Amniotic stem cell (primary cell): ENCODE measurements at places on chromosomes 5 and 9.

DNA sequence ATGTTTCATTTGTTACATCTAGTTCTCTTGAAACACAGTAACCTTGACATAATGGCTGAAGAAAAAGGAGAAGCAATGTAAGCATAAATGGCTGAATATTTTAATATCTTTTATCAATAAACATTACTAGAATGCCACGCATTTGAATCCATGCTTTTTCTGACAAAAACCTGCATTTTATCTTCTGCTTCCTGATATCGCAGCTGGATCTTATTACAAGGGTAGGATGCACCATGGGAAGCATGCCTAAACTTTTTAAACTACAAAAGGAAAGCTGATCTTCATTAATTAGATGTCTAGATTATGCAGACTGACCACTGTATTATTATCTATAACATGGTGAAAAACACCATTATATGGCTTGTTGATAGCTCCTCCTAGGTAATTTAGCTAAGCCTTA, 156.6 kb downstream of the SLF1 start:
- DNase-seq = no peak

- DNase-seq = no peak
Measured at GRCh38 chr5:139513852-139514485, 31.4 kb upstream of the STING1 start.

- DNase-seq = no peak
Measured at GRCh38 chr9:89254773-89255125, 56.2 kb upstream of the CKS2 start.

- no peak for DNase-seq
Measured at GRCh38 chr5:61275841-61276240, 56.2 kb upstream of the ZSWIM6 start.

GRCh38 chr5:98299435-98299834, 474.0 kb upstream of the RGMB start:
- no peak for DNase-seq

DNA sequence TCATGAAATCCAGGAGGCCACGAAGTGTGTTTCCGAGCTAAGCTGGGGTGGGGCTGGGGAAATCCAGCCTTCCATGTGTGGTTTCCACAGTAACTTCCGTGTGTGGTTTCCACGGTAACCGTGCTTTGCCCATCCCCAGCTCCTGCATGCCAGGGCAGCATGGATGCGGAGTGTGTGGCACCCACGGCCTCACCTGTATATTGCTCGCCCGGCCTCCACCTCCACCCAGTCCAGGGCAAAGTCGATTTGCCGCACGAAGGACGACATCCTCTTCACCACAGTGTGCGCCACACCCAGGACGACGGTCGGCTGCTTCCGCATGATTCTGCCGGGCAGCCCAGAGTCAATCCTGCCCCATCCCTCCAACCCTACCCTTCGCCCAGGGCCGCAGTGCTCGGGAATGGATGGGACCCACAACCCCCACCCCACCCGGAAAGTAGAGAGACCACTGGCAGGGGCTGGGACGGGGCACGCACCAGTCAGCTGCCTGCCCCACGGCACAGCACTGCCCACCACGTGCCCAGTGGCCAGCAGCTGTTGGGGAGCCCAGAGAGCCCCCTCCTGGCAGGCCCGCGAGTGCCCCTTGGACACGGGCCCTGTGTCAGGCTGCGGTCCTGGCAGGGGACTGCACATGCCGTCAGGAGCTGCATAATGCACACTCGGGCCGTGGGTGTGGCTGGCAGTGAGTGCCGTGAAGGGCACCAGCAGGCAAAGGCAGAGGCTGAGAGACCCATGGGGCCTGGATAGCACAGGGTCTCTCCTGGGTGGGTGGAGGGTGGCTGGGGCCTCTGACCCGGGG, 39.0 kb upstream of the NSMF start:
- no peak for DNase-seq

- no peak for DNase-seq
Measured at GRCh38 chr9:69279084-69279731, 45.8 kb upstream of the ENTREP1 start.

- DNase-seq = no peak
Measured at GRCh38 chr9:106883626-106884190, 20.7 kb downstream of the ZNF462 start.

- no peak for DNase-seq
Measured at GRCh38 chr5:84260140-84260539, 124.5 kb downstream of the EDIL3 start.

DNA sequence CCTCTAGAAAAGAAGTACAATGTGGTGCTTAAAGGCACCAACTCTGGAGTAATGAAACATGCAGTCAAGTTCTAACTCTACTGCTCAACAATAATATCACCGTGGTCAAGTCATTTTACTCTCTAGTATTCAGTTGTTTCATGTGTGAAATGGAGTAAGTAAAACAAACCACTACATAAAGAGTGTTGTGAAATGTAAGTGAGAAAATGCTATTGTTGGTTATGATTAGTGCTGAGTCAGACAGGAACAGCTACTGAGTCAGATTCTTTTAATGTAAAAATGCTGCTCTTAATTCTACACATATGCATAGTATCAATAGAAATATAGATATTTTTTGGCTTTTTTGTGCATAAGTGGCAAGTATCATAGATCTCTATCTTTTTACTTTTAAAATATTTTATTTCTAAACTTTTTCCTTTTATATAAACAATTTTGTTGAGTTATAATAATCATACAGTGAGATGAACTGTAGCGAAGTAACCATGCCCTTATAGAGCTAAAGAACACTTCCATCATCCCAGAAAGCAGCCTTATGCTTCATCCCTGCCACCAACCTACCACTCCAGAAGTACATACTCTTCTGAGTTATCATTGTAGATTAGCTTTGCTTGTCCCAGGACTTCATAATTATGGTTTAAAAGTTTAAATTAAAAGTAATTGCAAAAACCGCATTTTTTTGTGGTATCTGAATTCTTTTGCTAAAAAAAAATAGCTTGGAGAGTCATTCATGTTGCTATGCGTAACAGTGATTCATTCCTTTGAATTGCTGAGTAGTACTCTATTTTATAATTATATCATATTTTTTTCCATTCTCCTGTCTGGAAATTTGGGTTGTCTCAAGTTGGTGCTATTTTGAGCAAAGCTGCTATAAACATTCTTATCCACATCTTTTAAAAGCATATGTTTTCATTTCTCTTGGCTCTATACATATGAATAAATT, 548.2 kb upstream of the CLINT1 start:
- DNase-seq = peak; percentile 29

- no peak for DNase-seq
Measured at GRCh38 chr9:1919229-1919628, 95.9 kb upstream of the SMARCA2 start.

DNA sequence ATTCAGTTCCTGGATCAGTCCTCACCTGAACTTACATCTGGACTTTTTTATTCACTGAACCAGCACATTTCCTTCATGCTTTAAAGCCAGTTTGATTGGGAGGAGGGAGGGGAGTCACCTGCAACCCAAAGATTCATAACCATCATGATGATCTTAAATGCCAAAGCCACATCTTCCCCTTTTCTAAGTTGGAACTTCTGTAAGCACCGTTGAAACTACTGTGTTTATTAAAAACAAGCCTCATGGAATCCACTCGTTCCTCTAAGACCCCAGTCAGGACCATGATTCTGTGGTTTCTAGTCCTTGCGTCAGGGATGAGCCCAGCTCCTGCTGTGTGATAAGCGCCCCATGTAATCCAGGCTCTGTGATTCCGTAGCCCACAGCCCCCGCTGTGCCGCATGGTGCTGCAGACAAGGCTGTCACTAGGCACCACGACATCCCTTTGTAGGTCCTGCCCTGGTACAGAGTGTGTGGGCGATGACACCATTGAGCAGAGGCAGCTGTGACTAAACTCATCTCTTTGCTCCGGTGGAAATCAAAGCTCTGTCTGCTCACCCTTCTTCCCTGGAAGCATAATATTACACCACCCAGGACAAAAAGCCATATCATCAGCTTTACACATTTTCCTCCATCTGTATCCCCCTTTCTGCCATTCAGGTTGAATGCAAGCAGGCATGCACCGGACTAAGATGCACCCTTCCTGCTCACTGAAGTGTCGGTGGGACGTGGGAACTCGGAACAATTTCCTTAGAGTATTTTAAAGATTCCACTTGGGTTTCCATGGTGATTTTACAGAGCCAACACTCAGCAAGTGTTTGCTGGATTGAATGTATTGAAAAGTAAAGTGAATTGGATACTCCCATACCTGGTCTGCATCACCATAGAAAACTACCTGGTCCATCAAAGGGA, 132.0 kb upstream of the FSTL4 start:
- no peak for DNase-seq

GRCh38 chr5:68114378-68115040, 101.0 kb upstream of the PIK3R1 start:
- peak; percentile 50 for DNase-seq

DNA sequence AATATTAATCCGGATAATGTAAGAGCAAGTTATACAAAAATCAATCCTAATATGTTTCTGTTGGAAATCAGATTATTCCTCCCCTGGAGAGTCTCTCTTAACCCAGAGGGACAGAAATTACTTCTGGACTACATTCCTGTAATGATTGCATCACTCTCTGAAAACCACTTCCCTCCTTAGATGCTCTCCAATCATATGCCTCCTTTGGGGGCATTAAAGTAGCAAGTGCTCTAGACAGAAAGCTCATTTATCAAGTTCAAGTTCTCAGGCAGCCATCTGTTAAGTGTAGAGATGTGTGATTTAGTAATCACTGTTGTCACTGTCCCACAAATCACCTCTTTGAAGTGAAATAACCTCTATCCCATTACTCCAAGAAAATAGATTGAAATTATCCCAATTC, 247.1 kb downstream of the SLCO4C1 start:
- no peak for DNase-seq

DNA sequence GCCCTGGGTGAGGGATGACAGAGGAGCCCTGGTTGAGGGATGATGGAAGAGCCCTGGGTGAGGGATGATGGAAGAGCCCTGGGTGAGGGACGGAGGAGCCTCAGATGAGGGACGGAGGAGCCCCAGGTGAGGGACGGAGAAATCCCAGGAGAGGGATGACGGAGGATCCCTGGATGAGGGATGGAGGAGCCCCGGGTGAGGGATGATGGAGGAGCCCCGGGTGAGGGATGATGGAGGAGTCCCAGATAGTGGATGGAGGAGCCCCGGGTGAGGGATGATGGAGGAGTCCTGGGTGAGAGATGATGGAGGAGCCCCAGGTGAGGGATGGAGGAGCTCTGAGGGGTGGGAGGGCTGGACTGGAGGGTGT, 10.9 kb downstream of the PHF2 start:
- DNase-seq = no peak

DNA sequence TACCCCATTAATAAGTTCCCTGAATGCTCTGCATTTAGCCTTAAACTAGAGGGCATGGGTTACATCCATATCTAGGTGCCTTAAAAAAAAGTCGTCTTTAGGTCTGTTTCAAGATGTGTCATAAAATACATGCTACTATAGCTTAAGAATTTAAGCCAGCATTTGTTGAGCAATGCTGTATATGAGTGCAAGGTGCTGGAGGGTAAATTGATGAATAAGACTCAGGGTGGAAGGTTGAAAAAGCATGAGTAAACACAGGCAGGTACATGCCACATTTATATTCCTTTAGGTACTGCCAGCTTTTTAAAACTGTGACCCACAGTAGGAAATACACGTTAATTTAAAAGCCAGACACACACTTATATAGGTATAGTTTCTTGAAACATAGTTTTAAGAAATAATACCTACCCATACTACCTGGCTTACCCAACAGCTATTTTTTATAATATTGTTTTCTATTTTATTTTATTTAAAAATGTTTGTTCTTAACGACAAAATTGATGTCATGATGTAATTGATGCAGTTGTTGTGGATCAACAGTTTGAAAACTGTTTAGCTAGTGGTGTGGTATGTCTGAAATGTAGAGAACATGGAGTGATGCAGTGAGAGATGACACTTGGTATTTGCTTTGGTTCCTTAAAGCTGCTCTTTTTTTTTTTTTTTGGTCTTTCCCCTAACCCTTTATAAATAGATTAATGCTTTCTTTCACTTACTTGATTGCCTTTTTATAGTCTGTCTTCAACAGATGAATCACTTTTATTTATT, 3.9 kb downstream of the HMGCR start:
- DNase-seq = no peak

DNA sequence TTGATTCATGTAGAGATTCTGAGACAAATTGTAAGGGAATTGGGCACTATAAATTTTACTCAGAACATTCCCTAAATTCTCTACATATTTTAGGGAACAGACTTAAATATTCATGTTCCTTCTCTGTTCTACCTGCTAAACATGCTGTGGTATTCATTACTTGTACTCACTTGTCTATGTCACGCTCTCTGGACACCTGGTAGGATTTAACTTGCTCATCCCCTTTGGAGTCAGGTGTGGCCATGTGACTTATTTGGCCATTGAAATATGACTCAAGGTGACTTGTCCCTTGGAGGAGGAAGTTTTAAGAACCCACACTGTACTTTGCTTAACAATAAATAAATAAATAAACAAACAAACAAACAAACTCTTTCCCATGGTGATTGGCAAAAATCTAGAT, 2258.8 kb upstream of the WWC1 start:
- no peak for DNase-seq
